ENCODE measurements at places on chromosomes 5 and 9. TPM values are rescaled to one million over a fixed set of nuclear protein-coding genes. Genes with fewer than 3 reads are reported as not detected.

DNA sequence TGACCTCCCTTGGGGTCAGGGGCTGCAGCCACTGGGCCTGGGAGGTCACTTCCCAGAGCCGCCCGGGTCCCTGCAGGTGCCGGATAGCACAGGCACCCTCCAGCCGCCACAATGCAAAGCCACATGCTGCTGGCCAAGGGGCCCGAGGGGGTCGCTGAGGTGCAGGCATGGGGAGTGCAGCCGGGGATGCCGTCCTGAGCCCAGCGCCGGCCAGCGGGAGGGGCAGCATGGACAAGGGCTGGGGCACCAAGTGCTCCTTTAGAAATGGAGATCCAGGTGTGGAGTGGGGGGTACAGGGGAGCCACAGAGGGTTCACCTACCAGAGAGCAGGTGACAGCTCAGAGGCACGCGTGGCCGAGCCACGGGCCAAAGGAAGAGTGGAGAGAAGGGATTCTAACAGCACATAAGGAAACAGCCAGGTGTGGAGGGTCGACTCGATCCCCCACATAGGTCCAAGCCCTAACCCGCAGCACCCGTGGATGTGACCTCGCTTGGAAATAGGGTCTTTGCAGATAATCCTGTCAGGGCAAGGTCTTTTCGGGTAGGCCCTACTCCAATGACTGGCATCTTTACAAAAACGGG is 24.7 kb downstream of the ZDHHC11B start:
- DNase-seq, result peak; percentile 77

DNA sequence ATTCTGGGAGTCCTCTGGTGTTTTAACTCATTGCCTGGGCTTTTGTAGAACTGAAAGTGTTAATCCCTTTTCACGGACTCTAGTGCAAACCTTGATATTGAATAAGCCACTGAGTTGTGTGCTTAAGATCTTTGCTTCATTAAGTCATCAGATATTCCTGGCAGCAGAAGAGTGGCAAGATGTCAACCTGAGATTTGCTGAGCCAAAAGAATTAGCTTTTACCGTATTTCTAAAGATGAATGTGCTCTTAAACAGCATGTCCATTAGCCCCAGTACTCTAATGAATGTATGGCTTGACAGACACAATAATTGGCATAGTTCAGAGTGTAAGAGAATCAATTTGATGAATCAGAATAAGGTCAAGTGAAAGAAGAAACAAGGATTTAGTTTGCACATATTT is 87.2 kb upstream of the CDH6 start:
- DNase-seq, result no peak

The STPG3 gene
- total RNA-seq, result 0.31 TPM

The RASGEF1C gene
- 0.59 TPM for total RNA-seq
